Osteocyte (in vitro differentiated cells): ENCODE measurements at places on chromosomes 2 and 18.

- DNase-seq = no peak
These were observed 3.2 kb downstream of the SMAD7 start for GRCh38 chr18:48947560-48947959.

DNA sequence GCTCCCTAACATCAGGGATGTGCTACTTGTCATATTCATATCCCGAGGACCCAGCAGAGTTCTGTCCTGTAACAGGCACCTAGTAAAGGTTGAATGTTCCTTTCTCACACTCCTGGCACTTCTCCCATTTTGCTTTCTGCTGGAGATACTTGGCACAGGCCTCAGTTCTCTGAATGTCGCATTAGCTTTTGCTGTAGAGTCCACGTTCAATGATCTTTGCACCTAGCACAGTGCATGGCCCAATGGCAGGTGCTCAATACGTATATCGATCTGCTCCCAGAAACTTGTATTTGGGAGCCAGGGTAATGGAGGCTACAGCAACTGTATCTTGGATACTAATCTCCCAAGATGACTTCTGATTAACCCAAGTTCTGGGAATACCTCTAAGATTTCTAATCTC is 24.8 kb upstream of the VPS4B start:
- DNase-seq = no peak

- DNase-seq = no peak
These were observed 421 bp upstream of the VAMP5 start for GRCh38 chr2:85583667-85584353.

DNA sequence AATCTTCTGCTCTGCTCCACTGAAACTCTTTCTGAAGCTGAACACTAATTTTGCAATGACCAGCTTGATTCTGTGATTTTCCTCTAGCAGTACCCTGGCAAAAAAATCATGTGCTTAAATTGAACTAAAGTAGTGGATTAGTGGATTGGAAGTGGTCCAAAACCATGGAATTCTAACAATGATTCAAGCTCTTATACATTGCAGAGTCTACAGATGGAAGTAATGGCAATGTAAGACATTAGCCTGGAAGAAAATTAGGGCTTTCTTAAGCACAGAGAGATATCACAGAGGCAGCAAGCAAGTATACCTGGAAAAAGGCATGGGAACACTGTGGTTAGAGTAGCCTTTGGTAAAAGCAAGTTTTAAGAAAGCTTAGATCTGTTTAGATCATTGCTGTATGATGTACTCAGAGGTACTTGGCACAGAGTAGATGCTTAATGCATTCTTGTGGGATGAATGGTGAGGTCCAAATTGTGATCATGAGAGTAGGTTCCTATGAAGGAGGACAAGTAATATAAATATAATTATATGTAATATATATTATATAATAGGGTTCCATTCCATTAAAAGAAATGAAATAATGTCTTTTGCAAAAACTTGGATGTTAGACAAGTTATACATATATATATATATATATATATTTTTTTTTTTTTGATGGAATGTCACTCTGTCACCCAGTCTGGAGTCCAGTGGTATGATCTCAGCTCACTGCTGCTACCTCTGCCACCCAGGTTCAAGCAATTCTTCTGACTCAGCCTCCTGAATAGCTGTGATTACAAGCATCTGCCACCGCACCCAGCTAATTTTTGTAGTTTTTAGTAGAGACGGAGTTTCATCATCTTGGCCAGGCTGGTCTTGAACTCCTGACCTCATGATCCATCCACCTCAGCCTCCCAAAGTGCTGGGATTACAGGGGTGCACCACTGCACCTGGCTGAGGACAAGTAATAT is 172.2 kb upstream of the SCN7A start:
- DNase-seq = no peak

GRCh38 chr2:78431241-78431640 is 594.3 kb upstream of the REG3G start:
- DNase-seq = no peak

- DNase-seq = no peak
These were observed 52.7 kb upstream of the SCYGR2 start for GRCh38 chr2:227545990-227546389.
